HepG2 (cell line): ENCODE measurements at places on chromosomes 1 and 21.

DNA sequence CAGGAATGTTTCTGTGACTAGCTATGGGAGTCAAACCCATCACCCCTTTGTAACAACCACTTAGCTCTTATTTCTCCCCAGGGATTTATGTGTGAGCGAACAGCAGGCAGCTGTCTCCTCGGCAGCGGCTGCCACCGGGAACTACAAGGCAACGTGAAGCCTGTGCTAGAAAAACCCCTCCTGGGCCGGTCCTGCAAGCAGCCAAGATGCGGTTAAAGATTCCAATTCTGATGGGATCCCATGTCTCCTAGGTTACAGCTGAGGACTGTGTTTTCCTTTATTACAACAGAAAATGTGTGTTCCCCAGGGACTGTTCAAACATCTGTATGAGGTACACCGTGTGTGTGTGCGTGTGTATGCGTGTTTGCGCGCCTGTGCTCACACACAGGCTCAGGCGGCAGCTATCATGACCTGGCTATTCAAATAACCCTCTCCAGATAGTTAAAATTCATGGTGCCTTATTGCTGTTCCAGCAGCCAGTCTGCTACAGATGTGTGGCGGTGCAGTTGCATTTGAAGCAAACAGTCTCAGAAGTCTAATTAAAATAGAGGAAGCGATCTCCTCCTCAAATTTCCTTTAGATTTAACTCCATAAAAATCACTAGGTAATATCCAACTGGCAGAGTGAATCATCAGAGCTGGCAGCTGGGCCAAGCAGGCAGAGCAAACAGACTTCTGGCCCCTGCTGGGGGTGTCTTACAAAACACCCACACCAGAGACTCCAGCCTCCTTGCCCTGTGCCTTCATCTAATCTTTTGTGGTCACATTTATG, 68.0 kb downstream of the LMX1A start:
- no peak for DNase-seq

GRCh38 chr1:234656944-234657654, 47.1 kb upstream of the IRF2BP2 start:
- DNase-seq: peak; percentile 38

DNA sequence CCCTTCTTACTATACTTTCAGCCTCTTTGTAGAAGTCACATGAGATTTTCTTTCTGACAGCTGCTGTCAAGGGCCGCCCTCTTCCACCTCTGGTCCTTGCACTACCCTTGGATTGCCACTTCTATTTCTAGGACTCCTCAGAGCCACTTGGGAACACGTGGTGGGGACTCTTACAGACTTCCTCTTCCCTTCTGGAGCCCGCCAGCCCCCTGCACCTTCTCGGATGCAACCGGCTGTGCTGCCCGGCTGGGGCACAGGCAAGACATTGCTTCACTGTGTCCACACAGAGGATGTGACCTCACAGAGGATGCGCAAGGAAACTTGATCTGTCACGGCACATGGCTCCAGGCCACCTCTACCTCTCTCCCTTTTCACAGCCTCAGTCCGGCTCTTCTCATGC, 2.4 kb upstream of the IKBKE start:
- DNase-seq: no peak

- DNase-seq: no peak
These were observed 1.0 kb upstream of the DMRTA2 start for GRCh38 chr1:50424045-50424883.

GRCh38 chr1:97396463-97396862, 524.4 kb downstream of the DPYD start:
- DNase-seq: no peak

GRCh38 chr1:177305040-177306018, 134.6 kb downstream of the BRINP2 start:
- no peak for DNase-seq

DNA sequence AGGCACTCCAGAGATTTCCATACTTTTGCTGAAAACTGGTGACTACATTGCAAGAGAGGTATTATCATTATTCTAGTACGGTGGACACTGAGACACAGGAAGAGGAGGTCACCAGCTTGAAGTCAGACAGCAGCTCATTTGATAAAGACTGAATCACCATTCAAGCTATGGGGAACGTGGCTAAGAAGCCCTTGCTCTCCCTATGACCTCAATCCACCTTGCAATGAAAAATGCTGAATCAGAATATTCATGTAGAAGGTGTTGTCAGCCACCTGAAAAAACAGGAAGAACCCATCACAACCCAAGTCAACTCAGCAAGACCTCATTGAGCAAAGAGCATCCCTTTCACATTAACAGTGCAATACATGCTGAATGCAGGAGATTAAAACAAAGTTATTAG, 59.0 kb upstream of the FGGY start:
- DNase-seq: no peak

- DNase-seq: no peak
These were observed 18.2 kb downstream of the KIF17 start for GRCh38 chr1:20699558-20699957.
